Islet precursor cell (in vitro differentiated cells): ENCODE measurements at places on chromosomes 5 and 9.

GRCh38 chr9:105069696-105070095 lies 141.7 kb upstream of the ABCA1 start:
- peak; percentile 81 for DNase-seq

DNA sequence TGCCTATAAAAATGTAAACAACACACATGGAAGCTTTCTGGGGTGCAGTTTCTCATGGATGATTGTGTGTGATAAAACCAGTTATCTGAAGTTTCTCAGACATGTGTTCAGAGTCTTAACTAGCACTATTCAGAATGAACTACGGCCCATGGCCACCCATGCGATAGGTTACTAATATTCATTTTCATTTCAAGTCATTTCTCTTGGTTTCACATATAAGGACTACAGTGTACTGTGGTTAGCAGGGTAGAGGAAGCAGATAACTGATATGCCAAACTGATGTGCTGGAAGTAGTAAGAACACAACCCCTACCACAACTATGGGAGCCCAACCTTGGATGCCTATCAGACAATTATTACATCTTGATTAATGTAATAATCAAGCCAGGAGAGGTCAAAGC lies 372.1 kb downstream of the DTWD2 start:
- DNase-seq = no peak

DNA sequence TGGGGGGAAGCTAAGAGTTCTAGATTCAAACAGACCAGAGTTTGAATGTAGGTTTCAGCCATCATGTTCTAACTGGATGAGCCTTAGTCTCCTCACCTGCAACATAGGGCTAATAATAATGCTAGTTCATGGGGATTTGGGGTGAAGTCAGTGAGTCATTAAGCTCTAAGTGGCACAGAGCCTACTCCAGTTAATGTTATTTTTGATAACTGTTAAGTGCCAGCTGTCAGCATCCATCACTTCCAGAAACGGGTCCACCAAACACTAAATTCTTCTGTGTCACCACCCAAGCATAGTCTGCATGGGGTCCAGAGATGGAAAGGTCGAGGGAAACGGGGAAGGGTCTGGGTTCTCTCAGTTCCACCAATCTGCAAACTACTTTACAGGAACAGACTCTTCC lies 1.8 kb upstream of the TSC1 start:
- no peak for DNase-seq

GRCh38 chr9:108956631-108957026 lies 22.4 kb downstream of the ABITRAM start:
- no peak for DNase-seq

GRCh38 chr5:81638471-81638870 lies 112.4 kb downstream of the SSBP2 start:
- DNase-seq = no peak

GRCh38 chr9:112570671-112571167 lies 84.1 kb downstream of the KIAA1958 start:
- no peak for DNase-seq

GRCh38 chr5:76715486-76715735 lies 515 bp upstream of the F2R start:
- DNase-seq = no peak

DNA sequence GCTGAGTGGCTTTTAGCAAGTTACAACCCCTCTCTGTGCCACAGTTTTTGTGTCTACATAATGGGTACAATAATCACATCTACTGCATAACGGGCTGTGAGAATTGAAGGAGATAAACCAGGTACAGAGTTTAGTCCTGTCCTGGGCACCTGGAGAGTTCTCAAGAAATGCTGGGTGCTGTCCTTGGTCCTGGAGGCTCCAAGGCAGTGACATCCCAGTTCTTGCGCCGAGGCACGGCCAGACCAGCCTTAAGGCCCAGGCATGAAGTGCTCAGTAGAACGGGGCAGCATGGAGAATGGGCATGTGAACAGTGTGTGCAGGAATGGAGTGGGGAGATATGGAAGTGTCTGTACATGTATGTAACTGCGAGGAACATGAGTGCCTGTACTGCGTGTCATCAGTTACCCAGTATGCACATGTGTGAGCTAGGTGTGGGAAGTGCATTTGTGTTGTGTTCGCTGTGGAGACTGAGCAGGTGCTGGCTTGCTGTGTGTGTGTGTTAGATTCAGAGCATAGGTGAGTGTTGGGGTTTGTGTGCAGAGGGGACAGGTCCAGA lies 6.3 kb upstream of the UNC5A start:
- DNase-seq = peak; percentile 82

GRCh38 chr9:14306672-14307660 lies 7.0 kb downstream of the NFIB start:
- DNase-seq = no peak

DNA sequence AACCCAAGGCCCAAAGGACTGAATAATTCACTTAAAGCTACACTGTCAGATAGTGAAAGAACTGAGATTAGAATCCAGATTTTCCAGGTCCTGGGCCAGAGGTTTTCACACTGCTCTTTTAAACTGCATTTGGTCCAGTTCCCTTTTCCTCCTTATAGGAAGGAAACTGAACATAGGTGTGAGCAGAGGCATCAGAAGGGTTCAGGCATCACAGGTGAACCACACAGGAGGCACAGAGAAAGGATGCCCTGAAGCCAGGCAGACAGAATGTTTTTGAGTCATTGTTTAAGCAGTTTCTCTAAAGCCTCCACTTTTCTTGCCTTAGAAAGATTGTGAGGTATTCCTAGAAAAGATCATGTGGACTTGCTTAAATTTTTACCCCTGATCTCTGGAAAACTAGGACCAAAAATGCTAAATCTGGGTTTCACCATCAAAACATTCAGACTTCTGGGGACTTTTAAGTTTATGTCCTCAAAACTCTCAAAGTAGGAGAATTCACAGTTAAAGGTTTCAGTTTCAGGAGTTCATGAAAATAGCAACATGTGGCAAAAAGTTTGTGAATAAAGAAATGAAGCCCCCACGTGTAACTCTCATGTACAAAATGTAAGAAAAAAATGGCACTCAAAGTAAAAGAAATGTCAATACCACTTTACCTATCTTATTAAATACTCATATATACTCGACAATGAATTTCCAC lies 386.1 kb downstream of the NTRK2 start:
- DNase-seq = no peak

- peak; percentile 98 for DNase-seq
Measured at GRCh38 chr9:123377211-123377971, 21.4 kb downstream of the CRB2 start.

- no peak for DNase-seq
Measured at GRCh38 chr5:176640616-176641015, 6.7 kb upstream of the TSPAN17 start.

GRCh38 chr9:92353051-92353450 lies 27.3 kb downstream of the CENPP start:
- no peak for DNase-seq

GRCh38 chr5:125005266-125005665 lies 258.8 kb upstream of the ZNF608 start:
- DNase-seq = no peak

- DNase-seq = no peak
Measured at GRCh38 chr5:141490271-141490670, 1.4 kb downstream of the PCDHGC5 start.

GRCh38 chr5:144196612-144197011 lies 25.9 kb downstream of the KCTD16 start:
- DNase-seq = no peak

GRCh38 chr5:82150559-82150958 lies 127.6 kb downstream of the RPS23 start:
- DNase-seq = peak; percentile 50

- peak; percentile 50 for DNase-seq
Measured at GRCh38 chr5:85293145-85293785, 908.6 kb upstream of the EDIL3 start.

- DNase-seq = no peak
Measured at GRCh38 chr5:60208716-60209115, 315.2 kb upstream of the PDE4D start.

- peak; percentile 80 for DNase-seq
Measured at GRCh38 chr9:137176302-137177182, 4.7 kb upstream of the TMEM210 start.

- DNase-seq = peak; percentile 86
Measured at GRCh38 chr9:116589392-116590354, 97.4 kb upstream of the TRIM32 start.

DNA sequence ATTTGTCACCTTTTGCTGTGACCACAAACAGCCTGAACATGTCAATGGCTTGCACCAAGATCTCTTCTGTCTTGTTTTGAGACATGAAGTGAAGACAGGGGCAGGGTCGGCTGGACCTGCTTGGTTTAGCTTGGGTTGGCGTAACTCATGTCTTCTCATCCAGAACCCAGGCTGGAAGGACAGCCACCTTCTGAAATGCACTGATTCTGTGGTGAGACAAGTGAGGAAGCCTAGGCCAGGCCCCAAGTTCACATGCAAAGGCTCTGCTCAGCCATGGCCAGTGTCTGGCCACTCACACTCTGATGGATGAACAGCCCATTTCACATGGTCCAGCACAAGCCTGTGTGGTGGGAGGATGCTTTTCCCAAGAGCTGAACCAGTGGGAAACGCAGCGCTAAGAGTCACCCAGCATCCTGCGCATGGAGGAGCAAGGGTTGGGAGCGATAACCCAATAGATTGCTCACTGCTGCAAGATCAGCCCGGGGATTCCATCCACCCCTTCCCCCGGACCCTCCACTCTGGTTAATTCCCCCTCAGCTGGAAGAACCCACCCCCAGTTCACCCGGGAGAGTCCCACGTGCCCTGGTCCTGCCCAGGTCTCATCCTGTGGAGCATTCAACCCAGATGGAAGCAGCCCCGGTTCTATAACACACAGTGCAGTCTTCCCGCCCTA lies 16.2 kb upstream of the MED10 start:
- DNase-seq = peak; percentile 42

DNA sequence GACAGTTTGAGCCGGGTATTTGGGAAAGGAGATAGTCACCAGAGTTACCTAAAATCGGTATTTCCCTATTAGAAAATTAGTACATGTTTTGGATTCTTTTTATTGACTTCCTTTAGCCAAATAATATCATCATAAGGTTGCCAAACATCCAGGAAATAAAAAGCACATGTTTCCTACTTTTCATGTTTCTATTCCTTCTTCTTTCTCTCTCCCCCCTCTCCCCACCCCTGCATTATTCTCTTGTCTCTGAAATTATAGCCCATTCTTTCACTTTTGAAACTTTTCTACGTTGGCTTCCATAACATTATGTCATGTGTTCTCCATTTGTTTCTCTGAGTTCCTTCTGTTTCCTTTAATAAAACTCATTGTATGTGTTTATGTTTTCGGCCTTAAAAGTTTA lies 161.9 kb downstream of the ALDH1A1 start:
- no peak for DNase-seq
